HCEC 1CT (cell line): ENCODE measurements at places on chromosomes 16 and 17.

- DNase-seq = no peak
These were observed 2.4 kb downstream of the CCL2 start for GRCh38 chr17:34257299-34257985.

DNA sequence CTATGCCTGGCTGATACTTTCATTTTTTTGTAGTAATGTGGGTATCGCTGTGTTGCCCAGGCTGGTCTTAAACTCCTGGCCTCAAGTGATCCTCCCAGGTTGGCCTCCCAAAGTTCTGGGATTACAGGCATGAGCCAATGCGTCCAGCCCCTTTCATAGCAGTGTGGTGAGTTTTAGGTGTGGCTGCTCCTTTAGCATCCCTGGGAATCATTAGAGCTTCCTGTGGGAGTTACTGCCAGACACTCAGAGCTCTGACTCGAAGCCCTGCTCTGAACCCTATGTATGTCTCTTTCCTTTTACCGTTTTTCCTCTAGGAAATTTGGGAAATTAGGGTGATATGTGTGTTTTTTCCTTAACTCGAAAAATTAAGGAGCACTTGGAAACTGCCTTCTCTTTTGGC, 44.5 kb downstream of the NDE1 start:
- DNase-seq = no peak

DNA sequence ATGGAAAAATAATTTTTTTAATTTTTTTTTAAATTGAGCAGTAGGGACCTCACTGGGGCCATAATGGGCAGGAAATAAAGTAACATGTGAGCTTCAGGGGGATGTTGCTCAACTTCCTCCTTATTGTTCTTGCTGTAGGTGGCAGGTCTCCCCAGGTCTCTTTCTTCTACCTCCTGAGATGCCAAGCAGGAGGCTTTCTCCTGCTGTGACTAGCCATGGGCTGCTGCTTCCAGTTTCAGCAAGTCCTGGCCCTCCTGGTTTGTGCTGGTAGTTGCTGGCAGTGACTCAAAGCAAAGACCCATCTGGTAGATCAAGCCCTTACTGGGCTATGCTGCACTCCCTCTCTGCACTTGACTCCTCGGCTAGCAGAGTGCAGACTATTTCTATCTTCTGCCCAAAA, 2.3 kb downstream of the DPEP2NB start:
- DNase-seq = no peak

DNA sequence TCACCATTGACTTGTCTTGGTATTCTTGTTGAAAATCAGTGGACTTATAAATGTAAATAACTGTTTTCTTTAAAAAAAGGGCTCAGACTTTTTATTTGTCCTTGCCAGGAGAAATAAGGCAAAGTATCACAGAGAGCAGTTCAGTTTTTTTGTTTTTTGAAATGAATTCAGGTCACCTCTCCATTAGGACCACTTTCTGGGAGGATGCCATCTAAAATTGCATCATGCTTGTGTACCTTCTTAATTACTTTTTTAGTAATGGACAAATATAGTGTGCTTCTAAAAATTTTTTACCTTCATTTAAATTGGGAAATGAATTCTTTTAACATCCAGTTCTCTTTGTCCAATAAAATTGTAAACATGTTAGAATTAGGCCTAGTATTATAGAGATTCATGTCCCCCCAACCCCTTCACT, 210.0 kb downstream of the BCAS3 start:
- DNase-seq = no peak

- DNase-seq = no peak
These were observed 108.3 kb downstream of the YPEL2 start for GRCh38 chr17:59439741-59440211.

DNA sequence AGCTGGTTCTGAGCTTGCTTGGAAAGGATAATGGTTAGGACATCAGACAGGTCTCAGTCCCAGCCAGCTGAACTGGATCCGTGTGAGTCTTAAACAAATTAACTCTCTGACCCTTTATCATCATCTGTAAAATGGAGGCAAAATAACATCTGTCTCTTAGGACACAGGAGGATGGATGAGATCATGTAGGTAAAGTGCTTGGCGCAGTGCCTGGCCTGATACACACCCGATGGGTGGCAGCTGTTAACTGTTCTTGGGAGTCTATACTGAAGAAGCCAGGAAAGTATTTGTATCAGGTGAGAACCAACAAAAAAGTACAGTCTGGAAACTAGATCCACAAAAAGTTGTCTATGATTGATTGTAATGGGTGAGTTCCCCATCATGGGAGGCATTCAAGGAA, 188.6 kb downstream of the C16orf78 start:
- no peak for DNase-seq

DNA sequence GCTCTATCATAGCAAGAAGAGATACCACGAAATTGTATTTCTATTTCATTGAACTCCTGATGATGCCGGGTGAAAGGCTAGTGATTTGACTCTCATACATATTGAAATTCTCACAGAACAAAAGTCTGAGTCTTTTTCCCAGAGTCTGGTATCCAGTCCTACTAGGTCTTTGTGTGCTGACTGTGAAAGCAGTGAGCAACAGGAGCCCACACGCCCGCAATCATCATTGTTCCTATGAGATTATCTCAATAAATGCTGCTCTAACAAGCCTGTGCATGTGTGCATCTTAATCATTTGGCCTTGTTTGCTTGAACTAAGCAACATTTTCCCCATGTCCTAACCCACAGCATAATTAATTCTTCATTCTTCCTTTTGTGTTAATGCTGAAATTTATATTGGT, 1466.0 kb downstream of the CDH11 start:
- no peak for DNase-seq

DNA sequence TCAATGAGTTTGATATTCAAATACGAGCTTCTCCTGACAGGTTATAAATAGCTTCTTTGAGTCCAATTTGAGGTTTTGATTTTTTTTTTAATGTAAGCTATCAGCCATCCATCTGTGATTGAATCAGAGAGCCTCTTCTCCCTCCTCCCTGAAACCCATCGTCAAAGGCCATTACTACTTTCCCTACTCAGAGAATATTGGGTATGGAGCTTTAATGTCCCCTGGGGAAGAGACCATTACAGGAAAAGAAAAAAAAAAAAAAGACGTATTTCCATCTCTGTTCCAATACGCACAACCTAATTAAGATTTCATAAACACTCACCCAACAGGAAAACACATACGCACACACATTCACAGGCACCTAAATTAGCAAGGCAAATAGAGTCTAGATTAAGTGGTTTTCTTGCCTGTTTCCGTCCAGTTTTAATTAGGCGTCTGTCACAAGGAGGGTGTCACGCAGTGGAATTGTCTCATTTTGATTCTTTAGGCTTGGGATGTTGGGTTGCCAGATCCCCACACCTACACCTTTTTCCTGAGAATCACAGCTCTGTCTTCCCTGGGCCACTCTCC, 194.3 kb upstream of the RPL38 start:
- DNase-seq = no peak
